Mammary epithelial cell (primary cell): ENCODE measurements at places on chromosomes 6 and 20. TPM values are rescaled to one million over a fixed set of nuclear protein-coding genes. Genes with fewer than 3 reads are reported as not detected.

DNA sequence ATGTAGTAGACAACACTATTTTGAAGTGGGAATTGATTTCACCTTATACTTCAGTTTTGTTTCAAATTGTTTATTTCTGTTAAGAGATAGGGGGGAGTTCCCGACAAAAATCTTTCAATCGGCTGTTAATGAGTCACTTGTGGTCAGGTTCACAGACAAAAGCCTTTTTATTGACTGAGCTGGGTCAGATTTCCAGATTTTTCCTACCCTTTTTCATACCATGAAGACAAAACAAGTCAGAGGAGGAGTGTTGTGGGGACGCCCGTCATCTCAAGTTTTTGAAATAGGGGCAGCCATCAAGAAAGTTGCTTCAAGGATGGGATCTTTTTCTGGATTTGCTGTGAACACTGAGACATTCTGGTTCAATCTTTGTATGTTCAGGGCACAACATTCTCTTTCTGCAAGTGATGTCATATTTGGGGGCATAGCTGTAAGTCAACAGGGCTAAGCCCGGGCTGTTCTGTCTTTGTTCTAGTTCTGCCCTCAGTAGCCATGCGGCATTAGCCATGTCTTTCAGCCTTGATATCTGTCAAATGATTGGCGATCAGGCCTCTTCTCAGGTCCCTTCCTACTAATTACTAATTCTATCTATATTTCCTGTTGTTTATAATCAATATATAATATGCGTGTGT is 496.0 kb upstream of the MARCKS start:
- DNase-seq: peak; percentile 91

DNA sequence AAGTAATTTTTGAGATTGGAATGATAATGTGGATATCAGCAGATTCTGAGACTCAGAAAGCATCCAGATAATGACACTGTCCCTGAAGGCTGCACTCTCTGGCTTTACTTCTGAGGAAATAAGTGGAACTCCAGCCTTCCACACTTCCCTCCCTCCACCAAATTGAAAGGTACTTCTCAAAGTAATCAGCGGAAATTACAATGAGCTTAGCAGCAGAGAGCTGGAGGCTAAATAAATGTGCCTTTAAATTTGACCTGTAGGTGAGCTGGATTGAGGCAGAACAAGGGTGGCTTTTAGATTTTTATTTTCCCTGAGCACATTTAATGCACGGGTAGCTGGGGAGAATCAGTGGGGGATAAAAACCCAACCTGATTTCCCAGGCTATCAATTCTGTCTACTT is 39.3 kb upstream of the RNF144B start:
- DNase-seq: no peak

DNA sequence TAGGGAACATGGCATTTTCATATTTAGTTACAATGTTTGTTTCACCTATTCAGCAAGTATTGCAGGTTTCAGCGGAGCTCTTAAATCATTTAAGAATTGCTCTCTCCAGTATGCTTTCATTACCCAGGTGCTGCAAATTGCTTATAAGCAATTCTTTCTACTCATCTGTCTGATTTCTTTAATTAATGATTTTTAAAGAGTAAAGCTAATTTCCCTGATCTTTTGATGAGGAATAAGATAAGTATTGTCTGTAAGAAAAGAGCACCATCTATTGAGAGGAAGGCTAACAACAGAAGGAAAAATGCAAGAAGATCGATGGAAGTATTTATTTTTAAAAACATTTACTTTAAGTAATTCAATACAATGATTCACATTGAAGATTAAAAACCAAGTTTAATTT is 2.0 kb downstream of the OPRM1 start:
- DNase-seq: no peak

MEP1A gene
- total RNA-seq: not detected

DNA sequence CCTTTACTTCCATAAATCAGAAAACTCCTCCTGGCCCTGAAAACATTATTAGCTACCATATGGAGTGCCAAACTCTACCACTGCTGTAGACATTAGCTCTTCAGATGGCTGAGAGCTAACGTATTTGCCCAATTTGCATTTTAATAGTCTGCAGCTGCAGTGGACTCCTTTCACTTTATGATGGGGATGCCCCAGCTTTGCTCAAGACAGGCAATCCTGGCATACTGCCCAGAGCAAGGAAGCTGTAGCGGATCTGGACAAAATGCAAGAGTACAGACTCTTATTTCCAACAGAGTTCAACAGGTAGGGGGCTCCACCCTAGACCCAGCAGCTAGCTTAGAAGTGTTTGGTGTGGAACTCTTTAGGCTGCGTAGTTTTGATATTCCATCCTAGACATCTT is 246.7 kb downstream of the FOXC1 start:
- peak; percentile 61 for DNase-seq
